Liver (tissue), 10 donors: ENCODE measurements at places on chromosomes 16 and 17.
A peak's percentile ranks its signal among the peaks of the same experiment; 100 is the strongest.

- no peak for DNase-seq
These were observed 62.4 kb upstream of the AKTIP start for GRCh38 chr16:53565296-53565863.

DNA sequence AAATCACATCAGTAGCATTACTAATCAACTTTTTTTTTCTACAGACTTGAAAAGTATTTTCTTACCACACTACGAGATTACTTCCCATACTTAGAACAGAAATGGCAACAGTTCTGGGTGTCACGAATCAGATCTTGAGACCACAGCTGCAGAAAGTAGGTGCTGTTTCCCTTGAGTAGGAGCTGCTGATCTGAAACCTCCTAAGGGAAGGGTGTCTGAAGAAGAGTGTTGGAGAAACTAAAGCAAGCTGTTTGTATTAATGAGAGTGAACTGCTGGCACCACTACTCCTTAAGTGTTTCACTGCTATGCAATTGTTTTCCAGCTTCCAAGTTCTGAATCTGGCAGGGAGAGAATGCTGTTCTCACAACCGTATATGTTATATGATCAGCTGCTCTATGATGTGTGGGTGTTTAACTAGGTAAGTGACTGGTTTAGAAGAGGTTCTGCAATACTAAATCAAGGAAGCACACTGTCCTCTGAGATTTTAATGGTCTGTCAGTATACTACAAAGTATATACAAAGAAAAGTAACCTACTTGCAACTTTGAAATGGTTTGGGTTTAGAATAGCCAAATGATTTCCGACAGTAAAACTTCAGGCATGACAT lies 3.3 kb downstream of the ZNF652 start:
- no peak for DNase-seq

DNA sequence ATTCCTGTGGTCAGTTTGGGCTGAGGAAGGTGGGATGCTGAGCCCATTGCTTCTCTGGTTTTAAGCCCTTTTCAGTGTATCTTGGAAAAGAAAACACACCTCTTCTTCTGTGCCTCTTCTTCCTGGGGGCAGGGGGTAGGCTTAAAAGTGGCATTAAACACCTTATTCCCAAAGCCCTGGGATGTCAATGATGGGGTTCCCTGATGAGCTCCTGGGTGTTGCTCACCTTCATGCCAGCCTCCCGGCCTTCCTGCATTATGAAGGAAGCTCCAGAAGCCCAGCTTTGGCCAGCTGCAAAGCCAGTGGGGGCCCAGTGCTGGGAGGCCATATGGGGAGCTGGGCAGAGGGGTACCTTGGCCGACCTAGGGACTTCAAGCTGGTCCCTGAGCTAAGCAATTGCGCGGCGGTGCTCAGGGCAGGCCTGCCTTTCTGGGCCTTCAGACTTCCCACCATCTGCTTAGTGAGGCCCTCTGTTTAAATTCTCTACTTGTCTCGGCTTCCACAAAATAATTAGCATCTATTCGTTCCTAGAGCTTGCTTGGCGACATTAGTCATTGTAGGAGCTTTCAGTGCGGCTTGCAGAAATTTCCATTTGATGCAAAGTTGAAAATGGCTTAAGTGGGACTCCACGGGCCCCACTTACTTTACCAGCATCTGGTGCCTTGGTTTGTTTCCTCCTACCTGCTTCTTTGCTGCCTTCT lies 121.7 kb upstream of the NLRP1 start:
- DNase-seq: no peak

DNA sequence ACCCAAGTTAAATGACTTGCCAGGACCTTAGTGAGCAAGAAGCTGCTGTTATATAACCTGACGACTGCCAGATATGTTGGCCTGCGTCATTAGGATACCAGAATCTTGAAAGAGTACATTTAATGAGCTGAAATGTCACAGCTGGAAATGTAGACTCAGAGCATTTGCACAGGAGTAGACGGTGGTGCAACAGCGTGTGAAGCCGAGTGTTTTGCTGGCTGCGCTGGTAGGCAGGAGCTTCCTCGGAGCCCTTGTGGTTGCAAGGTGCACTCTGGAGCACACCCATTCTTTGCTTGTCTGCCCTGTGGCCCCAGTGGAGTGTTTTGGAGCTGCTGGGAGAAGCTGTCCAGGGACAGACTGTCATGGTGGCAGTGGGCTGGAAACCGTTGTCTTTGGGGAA lies 79.3 kb downstream of the BANP start:
- DNase-seq: no peak

DNA sequence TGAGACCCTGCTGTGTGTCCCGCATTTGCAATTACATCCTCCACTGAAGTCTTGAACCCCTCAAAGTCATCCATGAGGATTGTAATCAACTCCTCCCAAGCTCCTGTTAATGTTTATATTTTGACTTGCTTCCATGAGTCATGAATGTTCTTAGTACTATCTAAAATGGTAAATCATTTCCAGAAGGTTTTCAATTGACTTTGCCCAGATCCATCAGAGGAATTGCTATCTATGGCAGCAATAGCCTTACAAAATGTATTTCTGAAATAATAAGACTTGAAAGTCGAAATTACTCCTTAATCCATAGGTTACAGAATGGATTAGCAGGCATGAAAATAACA lies 2.5 kb upstream of the C16orf87 start:
- no peak for DNase-seq

GRCh38 chr17:9234389-9234945 lies 213.2 kb downstream of the NTN1 start:
- no peak for DNase-seq

DNA sequence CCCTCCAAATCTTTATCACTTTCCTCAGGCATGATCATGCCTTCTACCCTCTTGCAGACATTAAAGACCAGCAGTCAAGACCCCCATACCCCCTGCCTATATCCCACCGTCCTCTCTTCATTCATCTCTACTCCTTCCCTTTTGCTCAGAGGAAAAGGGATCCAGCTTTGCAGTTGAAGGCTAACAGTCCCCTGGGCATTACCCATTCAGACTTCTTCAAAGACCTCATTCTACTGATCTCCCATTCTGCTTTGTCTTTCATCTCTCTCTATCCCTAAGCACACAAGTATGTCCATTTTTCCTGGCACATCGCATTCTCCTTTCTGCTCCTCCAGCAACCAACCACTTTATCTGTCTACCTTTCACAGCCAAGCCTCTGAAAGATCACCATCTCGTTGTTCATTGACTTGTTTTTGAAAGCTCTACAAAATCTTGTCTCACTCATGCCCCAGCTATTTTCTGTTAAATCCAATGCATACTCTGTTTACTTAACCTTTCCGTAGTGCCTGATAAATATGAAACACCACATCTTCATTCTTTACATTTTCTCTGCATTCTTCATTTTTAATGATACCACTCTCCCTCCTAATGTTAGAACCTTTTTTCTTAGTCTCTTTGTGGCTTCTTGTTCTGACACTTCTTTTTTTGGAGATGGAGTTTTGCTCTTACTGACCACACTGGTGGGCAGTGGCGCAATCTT lies 14.1 kb upstream of the LCMT1 start:
- DNase-seq: no peak

DNA sequence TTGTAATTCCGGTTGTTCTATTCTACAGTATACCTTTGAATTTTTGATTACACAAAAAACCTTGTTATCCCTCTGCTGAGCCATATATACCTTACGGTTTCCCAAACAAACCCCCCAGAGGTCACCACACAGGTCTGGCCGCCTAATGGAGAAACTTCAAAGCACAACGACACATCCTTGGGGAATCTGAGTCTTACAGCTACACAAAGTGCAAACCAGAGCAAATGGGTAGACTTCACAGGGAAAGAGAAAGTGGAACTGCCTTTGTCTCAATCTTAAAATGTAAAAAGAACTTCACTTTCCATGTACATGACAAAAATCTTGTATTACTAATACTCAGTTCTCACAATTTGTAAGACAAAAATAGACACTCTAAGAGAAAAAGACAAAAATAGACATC lies 2.7 kb downstream of the FBXO31 start:
- no peak for DNase-seq

- no peak for DNase-seq
These were observed 5.0 kb upstream of the KCTD11 start for GRCh38 chr17:7346761-7347614.

- peak; percentile 84 for DNase-seq
These were observed 354.1 kb downstream of the SEC14L1 start for GRCh38 chr17:77494664-77495435.

DNA sequence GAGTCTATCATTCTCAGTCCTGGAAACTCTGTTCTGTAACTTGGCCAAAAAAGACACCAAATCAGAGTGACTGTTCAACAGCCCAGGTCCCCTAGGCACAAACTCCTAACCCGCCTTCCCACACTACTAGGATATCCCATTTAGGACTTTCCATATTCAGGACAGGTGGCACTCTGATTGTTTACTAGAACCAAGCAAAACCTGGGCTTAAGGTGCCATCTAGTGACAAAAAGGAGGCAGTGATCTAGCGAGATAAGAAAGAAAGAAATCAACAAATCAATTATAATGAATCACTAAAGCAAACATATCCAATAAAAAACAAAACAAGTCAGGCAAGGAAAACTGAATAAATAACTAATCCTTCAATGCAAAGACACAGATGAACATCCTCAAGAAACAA lies 203.9 kb downstream of the CEP112 start:
- DNase-seq: no peak

DNA sequence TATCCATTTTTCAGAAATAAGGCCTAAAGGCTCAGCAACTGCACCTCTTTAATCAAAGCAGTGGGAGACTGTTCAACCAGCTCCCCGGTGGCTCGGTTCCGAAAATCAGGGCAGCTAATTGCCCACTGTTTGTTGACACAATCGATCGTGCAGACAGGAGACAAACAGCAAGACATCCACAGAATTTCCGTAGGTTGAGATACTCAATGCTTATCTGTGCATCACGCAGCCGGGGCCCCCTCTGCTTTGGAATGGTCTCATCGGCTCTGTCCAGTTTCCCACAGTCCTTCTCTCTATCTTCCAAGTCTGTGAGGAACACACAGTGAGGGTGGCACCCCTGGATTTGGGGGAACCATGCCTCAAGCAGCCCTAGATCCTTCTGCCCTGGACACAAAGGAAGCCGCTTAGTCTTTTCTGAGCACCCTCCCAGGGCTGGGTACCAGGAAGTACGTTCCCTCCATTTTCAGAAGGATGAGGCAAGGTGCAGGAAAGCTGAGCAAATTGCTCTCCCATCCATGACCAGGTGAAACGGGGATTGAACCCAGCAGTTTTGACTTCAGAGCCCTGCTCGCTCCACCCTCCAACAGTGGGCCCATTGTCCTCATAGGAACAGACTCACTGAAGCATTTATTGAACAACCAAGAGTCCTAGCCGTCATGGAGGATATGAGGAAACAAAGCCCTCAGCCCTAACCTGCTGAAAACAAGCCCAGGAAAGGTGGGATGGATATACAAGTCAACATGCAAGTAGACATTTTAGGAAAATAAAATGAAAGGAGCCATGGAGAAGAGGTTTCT lies 70.7 kb downstream of the C16orf95 start:
- DNase-seq: no peak

GRCh38 chr16:81520560-81521135 lies 76.0 kb downstream of the CMIP start:
- no peak for DNase-seq
